Ammon's horn (tissue), 1 donor: ENCODE measurements at places on chromosomes 4 and X.

DNA sequence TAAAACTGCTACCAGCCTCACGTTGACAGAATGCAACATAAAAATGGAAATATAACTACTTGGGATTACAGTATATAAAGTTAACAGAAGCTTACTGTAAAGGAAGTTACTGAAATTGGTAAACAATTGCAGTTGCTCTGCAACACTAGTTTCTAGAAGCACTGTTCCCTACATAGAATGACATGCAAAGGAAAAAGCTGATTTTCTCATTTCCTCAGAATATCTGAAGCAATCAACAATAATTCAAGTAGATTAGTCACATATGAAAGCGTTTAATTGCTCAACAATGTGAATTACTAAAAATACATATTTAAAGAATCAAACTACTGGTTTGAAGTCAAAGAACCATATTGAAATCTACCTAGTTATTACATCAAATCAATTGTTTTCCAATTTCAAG is 31.8 kb downstream of the PDGFC start:
- DNase-seq = no peak

DNA sequence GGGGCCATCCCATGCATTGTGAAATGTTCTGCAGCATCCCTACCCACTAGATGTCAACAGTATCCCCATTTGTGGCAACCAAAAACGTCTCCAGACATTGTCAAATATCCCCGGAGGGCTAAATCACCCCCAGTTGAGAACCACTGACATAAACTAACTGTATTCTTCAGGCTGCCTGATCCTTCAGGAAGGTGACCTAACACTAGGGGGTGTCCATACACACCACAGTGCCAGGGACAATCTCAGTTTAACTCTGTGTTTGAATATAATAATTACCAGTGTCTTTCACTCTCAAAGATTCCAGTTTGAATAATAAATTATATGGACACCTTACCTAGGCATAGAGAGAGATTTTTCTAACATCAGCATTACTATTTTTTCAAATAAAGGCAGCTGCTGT is 6.4 kb downstream of the ACE2 start:
- no peak for DNase-seq

DNA sequence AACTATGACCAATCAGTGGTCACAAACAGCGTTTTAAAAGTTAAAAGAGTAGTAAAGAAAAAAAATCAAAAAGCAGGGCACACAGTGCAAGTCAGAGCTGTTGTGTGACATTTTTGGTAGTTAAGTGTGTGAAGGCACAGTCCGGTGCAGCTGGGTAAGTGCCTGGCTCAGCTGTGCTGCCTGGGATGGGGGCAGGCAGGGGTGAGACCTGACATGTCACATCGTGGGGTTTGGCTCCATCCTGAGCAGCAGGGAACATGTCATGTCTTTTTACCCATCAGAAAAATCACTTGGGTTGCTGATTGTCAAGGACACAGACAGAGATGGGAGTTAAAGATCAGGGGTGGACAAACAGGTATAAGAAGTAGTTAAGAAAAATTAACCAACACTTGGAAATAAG is 125.1 kb downstream of the NSUN7 start:
- no peak for DNase-seq

DNA sequence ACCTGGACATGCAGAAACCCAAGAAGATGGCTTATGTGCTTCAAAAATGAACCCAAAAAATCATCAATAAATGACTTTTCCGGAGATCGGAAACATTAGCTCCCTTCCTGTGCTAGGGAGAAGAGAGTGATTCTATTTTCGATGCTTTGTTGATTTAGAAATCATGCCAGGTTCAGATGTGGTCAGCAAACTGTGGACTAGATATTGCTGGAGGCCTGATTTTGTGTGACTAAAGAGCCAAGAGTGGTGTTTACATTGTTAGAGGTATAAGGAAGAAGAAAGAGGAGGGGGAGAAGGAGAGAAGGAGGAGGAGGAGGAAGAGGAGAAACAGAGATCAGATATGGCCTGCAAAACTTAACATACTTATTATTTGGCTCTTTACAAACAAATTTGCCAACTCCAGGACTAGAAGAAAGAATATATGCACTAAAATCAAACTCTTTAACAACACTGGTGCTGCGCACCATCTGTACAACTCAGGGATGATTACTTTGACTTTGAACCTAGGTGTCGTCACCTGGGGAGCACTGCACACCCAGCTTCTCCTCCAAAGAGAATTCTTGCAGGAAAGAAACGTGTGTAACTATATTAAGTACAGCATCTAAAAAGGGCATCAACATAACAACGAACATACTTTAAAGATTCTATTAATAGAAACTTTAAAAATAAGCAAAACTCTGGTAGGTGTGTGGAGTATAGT is 664.9 kb upstream of the LCORL start:
- no peak for DNase-seq

- no peak for DNase-seq
These were observed 818.4 kb upstream of the GRID2 start for GRCh38 chr4:91485415-91485814.

DNA sequence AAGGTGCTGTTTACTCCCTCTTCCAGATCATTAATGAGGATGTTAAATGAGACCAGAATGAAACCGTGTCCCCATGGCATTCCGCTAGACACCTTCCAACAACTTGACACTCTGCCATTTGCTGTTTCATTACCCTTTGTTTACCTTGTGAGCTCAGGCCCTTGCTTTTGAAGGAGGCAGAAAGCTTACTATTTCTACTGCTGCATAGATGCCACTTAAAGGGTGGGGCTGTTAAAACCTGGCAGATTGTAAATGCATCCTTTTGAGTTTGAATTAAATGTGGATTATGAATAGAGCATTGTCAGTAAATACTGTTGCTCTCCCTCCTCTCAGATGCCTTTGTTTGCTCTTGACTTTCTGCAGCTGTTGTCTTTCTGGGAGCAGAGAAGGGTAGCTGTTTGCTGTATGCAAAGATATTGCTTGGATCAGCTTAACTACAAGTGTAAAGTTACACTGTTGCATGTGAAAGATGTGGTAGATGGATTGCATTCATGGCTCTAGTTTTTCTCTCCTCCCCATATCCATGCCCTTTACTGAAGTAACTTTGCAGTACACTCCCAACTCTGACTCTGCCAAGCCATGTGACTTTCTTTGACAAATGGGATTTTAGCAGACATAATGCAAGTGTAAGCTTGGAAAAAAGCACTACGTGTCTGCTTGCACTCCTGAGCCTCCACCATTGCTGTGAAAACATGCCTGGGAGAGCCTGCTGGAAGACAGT is 75.0 kb upstream of the DHX15 start:
- peak; percentile 78 for DNase-seq

GRCh38 chrX:123617007-123617406 is 115.8 kb downstream of the THOC2 start:
- DNase-seq = no peak

DNA sequence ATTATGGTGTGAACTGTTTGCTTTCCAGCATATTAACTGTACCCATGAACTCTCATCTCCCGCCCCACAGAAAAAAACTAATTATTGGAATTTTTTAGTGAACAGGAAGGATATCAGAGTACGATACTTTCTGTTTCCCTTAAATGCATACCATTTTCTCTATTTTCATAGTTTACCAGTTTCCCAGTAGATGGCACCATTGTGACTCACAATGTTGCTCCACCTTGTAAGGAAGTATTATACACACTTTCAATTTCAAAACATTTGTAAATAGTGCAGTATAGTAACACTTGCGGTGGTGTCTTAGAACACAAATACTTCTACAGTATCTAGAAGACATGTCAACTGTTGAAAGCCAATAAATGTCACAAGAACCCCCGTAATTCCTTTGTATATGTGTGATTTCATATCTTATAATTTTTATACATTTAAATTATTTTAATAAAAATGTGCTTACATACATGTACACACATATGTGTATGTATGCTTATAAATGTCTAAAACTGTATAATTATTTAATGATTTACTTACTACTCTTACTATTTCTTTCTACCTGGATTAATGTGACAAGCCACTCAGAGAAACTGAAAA is 167.3 kb downstream of the SLIT2 start:
- DNase-seq = peak; percentile 82

DNA sequence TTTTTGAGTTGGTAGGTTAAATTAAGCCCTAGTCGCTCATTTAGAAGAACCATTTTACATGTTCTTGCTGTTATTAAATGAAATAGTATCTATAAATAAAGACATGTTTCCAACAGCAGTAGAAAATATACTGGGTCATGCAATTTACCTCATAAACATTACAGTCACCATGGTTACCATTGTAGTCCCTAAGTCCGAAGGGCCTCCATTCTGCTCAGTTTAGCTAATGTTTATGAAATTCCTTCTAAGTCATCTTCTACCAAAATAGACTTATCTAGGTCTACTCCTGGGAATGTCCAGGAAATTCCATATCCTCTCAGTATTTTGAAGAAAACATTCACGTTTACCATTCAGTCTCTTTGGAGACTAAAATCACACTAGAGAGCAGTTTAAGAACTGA is 292.5 kb upstream of the DCAF8L1 start:
- DNase-seq = no peak

DNA sequence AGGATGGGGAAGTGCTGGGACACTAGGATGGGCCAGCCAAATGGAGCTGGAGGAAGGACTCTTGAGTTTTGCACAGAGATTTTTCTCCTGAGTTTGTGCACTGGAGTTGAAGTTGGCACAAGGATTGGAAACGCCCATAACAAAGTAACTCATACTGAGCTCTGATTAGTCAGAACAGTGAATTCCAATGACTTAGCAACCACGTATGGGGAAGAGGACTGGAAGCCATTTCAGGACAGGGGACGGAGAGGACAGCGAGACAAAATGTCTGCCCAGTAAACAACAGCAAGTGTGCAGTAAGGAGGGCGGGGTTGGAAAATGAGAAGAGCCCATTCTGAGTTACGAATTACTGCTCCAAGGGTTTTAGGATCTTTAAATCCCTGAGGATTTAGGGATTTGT is 5.9 kb downstream of the RIPPLY1 start:
- DNase-seq = no peak

DNA sequence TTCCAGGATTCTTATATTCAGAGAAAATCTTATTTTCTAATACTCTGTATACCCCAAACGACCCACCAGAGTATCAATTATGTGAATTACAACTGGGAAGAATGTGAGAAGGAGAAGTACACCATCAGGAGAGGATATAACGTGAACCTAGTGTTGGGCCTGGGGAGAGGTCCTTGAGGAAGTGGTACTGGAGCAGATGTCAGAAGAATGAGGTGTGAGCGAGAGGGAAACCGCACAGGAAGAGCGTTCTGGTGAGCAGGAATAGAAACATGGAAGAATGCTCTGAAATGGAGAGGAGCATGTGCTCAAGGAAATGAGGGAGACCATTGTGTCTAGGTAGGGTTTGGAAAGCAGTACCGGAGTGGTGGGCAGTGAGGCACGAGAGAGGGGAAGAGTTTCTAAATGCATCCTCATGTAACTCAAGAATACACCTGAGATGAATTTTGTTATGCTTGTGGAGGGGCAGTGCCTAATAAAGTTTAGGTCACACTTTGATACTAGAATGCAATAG is 151.6 kb downstream of the GRID2 start:
- DNase-seq = no peak

- DNase-seq = peak; percentile 70
These were observed 14.7 kb upstream of the ANXA5 start for GRCh38 chr4:121711263-121712000.

GRCh38 chrX:69361311-69361845 is 142.7 kb upstream of the NALF2 start:
- no peak for DNase-seq

- no peak for DNase-seq
These were observed 365.1 kb downstream of the AFF2 start for GRCh38 chrX:148865277-148866210.

- no peak for DNase-seq
These were observed 192.7 kb upstream of the C1QTNF7 start for GRCh38 chr4:15235135-15235534.

DNA sequence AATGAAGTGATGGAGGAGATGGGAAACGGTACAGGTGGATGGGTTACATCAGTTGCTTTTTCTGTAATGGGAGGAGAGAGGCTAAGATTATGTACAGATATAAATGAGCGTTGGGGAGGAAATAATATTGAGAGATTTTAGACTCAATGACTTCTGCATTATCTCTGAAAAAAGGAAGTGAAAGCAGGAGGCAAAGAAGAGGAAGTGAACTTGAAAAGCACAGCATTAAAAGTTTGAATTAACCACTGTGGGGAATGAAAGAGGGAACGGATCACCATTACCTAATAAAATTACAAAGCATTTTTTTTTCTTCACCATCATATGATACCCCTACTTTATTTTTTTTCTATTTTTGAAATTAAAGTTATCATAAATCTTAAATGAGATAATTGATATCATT is 1025.5 kb downstream of the RPA4 start:
- no peak for DNase-seq

- DNase-seq = no peak
These were observed 45.5 kb upstream of the STK26 start for GRCh38 chrX:131977619-131978018.

DNA sequence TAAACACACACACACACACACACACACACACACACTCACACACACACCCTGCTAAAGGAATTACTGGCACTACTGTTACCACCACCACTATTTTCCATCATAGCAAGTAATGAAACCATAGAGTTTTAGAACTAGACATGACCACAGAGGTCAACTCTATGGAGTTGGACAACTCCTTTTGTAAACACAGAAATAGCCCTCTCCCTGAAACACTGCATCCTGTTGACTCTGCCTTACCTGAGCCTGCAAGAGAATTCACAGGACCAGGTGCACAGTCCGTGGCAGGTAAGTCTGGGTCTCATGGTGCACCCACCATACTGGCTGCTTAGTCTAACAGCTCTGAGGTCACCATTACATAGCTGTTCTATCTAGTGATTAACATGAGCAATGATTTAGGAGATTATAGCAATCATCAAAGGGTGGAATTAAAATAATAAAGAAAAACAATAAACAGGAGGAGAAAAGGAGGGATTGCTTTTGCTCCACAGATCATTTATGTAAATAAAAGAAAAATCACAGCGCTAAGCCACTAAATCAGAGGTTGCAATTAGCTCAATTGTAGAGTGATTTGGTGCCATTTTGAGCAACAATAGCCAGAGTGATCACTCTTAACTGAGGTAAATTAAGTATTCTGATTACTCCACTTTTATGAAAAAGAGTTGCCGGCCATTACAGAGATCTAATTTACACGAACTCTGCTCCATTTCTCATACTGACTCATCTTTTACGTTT is 340.0 kb upstream of the RASGEF1B start:
- DNase-seq = no peak

- DNase-seq = no peak
These were observed 3.0 kb downstream of the WWC2 start for GRCh38 chr4:183101956-183102480.

DNA sequence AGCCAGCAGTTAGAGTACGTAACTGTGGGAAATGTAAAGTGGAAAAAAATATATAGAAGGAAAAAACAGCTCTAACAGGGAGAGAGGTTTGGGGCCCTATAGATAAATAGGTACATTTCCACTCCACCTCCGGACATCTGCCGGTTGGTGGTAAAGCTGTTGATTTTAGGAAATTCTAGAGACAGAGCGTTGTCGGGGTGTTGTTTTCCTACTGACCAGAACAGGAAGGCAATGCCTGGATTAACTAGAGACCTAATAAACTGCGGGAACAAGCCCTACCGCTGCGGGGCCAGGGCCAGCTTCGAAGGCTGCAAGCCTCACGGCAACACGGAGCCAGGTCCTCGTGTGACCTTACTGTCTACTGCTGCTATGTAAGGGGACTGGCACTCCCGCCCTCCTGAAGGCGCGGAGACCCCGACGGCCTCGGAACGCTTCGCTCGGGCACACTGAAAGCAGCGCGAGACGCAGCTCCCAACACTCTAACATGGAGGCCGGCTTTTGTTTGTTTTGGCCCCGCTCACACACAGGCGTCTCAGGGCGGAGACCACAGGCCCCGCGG is 702 bp upstream of the CDKN2AIP start:
- peak; percentile 59 for DNase-seq

GRCh38 chr4:81502564-81502963 is 30.9 kb upstream of the RASGEF1B start:
- DNase-seq = no peak
